Fibroblast of upper back skin (primary cell): ENCODE measurements at places on chromosomes 11 and 22.

- peak; percentile 12 for DNase-seq
Measured at GRCh38 chr11:24124876-24125275, 372.0 kb upstream of the LUZP2 start.

GRCh38 chr22:41596776-41597634, 7.4 kb upstream of the PMM1 start:
- peak; percentile 38 for DNase-seq

DNA sequence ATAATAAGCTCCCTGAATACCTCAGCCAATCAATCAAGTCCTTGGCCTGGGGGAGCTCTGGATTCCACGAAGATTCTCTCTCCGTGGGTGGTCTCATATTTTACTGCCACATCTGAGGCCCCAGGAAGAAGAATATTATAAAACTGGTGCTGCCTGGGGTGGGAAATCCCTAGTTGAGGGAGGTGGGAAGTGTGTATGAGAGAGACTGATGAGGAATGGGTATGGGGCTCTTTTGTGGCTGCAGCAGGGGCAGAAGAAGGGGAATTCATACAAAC, 71.5 kb downstream of the SYN3 start:
- peak; percentile 75 for DNase-seq

DNA sequence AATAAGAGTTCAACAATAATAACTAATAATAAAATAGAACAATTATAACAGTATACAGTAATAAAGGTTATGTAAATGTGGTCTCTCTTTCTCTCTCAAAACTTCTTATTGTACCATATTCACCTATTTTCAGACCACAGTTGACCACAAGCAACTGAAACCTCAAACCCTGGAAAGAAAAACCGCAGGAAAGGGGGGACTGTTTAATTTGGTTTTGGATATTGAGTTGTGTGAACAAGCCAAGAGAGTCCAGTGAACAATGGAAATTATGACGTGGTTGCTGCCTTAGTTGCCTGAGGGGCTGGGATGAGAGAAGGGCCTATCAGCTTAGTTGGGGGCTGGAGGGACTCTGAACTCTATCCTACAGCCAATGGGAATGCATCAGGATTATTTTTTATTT, 178.7 kb upstream of the POU2AF2 start:
- no peak for DNase-seq

GRCh38 chr11:132751516-132752250, 780.6 kb downstream of the OPCML start:
- DNase-seq, result no peak
